Large intestine (tissue), 12 donors: ENCODE measurements at places on chromosomes 2 and 18. TPM values are rescaled to one million over a fixed set of nuclear protein-coding genes. Genes with fewer than 3 reads are reported as not detected.

DNA sequence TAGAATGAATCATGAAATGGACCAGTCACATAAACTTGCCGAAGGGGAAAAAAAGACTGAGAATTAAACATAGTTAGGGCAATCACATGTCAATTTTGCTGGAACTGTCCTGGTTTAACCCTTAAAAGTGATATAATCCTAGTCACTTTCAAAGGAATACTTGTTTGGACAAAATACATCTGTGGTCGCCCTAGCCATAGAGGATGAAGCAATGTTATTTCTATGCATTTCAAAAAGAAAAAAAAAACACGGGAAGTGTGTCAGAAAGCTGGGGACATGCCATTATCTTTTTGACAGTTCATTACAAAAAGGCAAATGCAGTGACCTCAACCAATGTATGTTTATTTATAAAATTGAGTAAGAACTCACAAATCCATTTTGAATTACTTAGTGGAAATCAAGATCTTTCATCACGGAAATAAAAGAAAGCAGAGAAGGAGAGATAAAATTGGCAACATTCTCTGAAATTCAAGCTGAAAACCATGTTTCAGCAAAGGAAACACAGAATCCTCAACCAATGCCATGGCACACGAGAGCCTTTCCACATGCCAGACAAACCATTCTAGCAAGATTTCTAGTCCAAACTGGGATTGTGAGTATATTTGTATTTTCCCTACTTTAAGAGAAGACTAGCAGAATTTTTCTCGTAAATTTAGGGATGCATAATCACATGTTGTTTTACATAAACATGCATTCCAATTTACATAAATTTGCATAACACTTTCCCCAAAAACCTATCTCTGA lies 854.3 kb upstream of the ACVR2A start:
- no peak for DNase-seq

- DNase-seq: no peak
These were observed 14.0 kb downstream of the REEP1 start for GRCh38 chr2:86323273-86324021.

DNA sequence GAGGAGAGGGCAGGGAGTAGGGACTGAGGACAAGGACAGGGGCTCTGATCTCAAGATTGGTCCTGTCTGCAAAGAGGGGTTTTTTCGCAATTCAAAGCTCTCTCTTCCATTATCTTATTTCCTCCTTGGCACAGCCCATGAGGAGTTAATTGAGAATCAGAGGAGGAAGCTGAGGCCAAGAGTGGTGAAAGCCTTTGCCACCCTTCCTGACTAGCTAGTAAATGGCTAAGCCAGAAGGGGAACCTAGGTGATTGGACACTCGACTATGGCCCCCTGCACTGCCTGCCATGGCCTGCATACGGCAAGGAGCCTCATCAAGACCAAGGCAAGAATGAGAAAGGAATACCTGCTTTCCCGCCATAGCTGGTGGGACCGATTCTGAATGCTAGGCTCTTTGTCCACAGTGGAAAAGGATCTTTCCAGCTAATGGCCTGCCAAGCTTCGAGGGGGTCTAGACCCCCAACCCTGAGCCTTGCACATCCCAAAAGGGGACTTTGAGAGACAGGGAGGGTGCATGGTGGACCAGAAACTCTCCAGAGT lies 237.9 kb downstream of the HAUS1 start:
- DNase-seq: no peak

DNA sequence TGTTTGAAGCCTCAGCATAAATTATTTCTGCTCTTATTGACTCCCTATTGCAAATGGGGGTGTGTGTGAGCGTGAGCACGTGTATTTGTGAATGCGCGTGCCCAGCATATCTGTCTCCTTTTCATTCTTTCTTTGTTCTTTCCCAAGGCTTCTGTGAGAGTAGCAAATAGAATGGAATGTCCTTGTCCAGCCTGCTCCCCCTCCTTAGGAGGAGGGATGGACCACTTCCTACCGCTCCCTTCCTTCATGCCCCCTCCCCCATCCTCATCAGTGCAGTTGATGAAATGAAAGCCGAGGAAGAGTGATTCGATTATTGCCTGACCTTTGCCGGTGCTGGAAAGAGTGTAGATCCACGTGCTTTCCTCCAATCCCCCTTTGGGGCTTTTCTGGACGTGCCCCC lies 102.0 kb downstream of the CPO start:
- DNase-seq: no peak

DNA sequence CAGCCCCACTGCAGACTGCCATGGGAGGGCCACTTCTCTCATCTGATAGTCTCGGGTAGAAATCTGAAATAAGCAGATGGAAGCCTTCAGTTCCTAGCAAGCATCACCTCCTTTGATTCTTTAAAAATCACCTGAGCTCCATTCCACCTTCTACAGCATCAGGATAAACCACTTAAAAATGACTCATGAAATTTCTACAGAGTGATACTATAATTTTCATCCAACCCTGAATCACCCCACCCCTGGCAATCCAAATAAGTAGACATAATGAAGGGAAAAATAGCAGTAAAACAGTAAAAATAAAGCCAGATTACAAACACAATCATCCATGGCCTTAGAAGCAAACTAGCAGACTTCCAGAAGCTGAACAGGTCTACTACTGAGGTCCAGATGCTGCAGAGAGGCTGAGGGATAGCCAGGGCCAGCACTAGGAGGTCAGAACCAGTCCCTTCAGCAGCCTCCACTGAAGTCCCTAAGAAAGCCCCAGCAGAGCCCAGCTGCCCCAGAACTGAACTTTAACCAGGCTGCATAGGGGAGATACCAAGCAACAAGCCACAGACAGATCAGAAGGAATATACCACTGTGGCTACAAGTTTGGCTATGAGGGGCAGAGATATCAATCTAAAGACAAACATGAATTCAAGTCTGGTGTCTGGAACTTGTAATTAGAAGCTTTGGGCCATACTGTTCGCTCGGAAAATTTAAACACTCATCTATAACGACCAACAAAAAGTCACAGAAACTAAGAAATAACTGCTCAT lies 54.7 kb upstream of the RNU4ATAC start:
- DNase-seq: no peak

- DNase-seq: no peak
These were observed 256.5 kb downstream of the CYP26B1 start for GRCh38 chr2:71891155-71891554.

DNA sequence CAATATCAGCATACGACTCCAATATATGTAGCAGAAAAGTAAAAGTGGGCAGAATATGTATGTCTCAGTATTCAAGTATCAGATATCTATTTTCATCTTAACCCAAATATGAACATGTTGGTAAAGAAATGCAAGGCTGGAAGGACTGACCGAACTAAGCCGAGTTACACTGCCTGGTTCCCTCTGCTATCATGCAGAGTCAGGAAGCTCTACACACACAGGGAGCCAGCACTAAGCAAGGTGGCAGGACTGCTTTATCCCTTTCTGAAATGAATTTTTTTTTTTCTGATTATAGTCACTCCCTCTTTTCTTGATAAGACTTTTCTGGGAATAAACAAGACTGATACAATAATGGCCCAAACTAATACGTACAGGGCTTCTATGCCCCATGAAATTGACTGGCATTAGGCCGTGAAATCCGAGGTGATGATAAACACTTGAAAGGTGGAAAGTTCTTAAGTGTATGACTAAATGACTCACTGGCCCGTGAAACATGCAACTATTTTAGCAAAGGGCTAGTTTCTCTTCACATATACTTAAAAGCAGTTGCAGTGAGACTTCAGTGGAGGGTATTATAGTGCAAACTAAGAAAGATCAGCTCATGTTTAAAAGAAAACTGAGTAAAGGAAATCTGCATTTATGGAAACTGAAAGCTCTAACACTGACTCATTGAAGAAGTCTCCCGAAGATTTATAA lies 14.9 kb downstream of the DPP4 start:
- DNase-seq: no peak

- DNase-seq: no peak
These were observed 30.8 kb upstream of the TMEM87B start for GRCh38 chr2:112024231-112024630.

- no peak for DNase-seq
These were observed 20.2 kb downstream of the B3GNT2 start for GRCh38 chr2:62216113-62216512.

DNA sequence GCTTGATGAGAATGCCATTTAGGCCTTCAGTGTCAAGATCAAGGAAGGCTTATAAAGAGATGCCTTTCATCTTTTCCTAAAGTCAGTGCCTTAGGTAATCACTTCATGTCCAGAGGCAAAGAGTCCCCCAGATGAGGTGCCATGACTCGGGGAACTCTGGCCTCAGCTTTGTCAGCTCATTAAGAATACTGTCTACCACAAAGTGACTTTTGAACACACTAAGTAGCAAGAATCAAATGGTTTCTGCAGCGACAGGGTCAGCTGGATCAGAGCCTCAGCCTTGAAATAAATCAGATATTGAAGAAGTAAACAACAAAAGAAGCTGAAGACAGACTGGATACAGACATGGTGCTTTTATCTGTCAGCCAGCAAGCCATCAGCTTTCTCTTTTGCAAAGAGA lies 120.1 kb upstream of the SLC39A10 start:
- DNase-seq: no peak

DNA sequence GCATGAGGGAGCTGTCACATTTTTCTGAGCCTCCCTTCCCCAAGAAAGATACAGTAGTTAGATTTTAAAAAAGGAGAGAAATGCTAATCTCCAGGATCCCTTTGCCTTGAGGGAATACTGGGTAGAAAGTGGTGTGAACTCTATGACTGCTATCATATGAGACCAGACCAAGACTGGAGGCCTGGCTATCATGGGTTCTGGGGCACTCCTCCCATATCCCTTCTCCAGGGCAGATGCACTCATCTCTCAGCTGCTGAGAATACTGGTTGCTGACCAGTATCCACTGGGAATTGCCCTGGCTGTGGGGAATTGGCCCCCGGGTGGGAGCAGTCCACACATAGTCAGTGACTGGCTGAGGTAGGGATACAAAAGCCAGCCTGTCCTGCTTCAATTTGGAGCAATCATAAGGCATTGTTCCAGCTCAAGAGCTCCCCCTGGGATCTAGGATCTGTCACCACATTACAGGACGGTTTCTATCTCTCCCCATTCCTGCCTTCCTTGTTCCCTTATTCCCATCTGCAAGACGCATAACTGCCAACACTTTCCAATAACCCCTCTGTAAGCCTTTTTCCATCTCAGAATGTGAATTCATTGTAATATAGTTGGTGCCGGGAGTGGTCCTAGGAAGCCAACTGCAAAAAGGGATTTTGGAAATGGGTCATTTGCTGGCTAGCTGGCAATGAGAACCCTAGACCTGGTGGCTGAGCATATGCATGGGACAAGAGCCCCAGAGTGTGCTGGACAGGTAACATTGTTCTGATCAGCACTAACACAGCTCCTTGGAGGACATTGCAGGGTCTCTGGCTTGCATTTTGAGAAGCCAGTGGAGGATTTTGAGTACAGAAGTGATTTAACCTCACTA lies 35.4 kb upstream of the REEP1 start:
- DNase-seq: no peak

DNA sequence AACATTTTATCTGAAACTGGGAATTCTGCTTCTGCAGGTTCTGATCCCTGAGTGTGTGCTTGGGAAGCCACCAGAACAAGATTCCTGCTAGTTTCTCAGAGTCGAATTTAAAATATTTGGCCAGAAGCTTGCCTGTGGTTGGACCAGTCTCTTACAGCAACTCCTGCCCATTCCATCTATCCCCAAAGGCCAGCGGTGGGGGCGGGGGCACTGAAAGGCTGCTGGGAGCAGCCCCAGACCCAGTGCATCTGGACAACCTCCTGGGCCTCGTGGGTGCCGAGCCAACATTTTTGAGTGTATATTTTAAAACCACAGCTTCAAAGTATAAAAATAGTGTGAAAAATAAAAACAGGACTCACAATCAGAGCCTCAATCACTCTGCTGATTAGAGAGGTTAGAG lies 38.6 kb upstream of the ZFP36L2 start:
- DNase-seq: no peak

- no peak for DNase-seq
These were observed 355.0 kb upstream of the LYPD1 start for GRCh38 chr2:133025004-133025403.

DNA sequence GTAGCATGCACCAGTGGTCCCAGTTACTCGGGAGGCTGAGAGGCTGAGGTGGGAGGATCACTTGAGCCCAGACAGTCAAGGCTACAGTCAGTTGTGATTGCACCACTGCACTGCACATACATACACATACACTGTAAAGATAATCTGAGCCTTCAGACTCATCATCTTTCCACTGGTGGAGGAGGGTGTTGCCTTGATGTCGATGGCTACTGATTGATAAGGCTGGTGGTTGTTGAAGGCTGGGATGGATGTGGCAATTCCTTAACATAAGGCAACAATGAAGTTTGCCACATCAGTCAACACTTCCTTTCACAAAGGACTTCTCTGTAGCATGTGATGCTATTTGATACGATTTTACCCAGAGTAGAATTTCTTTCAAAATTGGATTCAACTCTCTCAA lies 118.8 kb downstream of the IKZF2 start:
- no peak for DNase-seq

DNA sequence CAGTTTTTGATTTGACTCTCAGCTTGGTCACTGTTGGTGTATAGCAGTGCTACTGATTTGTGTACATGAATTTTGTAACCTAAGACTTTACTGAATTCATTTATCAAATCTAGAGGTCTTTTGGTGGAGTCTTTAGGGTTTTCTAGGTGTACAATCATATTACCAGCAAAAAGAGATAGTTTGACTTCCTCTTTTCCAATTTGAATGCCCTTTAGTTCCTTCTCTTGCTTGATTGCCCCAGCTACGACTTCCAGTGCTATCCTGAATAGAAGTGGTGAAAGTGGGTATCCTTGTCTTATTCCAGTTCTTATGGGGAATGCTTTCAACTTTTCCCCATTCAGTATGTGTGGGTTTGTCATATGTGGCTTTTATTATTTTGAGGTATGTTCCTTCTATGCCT lies 312.9 kb upstream of the REV1 start:
- no peak for DNase-seq

DNA sequence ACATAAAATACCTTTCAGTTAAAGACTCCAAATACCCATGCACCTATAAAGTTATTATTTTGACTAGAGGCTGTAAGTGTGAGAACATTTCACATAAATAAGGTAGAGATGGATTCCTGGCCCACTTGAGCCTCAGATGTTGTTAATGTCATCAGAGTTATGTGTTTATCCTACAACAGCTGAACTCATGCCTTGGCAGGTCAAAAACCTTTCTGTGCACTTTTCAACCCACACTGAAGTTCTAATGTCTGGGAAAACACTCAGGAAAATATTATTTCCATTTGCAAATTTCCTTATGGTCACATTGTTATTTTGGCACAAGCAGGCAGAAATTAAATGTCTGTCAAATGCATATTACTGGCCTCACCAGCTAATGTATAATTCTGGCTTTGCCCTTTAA lies 209.2 kb downstream of the LNPK start:
- no peak for DNase-seq

Gene DSG4
- 0.04 TPM for polyA plus RNA-seq

Gene CRACDL
- polyA plus RNA-seq: 3.0 TPM

Gene ARHGEF4
- polyA plus RNA-seq: 5.4 TPM

Gene SYT4
- 9.7 TPM for polyA plus RNA-seq

Gene CHRND
- polyA plus RNA-seq: 0.27 TPM

Gene ATRAID
- 131 TPM for polyA plus RNA-seq

Gene RGPD8
- 3.9 TPM for polyA plus RNA-seq

Gene TTN
- polyA plus RNA-seq: 0.90 TPM

Gene NXPH2
- 2.5 TPM for polyA plus RNA-seq

Gene GALNT5
- 14.3 TPM for polyA plus RNA-seq

Gene CRYBA2
- 13.3 TPM for polyA plus RNA-seq

Gene CD226
- 1.6 TPM for polyA plus RNA-seq

Gene SGPP2
- polyA plus RNA-seq: 6.6 TPM

Gene GPR35
- 118 TPM for polyA plus RNA-seq

Gene AFF3
- polyA plus RNA-seq: 4.8 TPM
